ENCODE measurements at places on chromosomes 12 and 14.

GRCh38 chr12:47904713-47905709 is at the start of gene VDR:
TSS of gene VDR (minus strand) at chr12:47904994. CDS start at chr12:47879113, 25,881 bp downstream.
- peak; percentile 70 for DNase-seq

GRCh38 chr12:13277293-13277692 is 80.8 kb downstream of the EMP1 start:
- no peak for DNase-seq

- DNase-seq, result no peak
Observed at GRCh38 chr14:45467023-45467422, 214.0 kb upstream of the MIS18BP1 start.

DNA sequence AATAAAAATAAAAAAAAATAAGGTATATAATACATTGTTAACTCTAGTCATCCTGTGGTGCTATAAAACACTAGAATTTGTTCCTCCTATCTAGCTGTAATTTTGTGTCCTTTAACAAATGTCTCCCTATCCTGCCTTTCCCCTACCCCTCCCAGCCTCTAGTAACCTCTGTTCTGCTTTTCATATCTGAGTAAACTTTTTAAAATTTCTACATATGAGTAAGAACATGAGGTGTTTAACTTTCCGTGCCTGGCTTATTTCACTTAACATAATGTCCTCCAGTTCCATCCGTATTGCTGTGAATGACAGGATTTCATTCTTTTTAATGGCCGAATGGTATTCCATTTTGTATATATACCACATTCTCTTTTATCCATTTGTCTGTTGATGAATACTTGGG is 71.3 kb upstream of the GNG2 start:
- DNase-seq, result no peak

- no peak for DNase-seq
Observed at GRCh38 chr14:72075649-72076334, 143.6 kb downstream of the RGS6 start.

GRCh38 chr14:57277062-57277461 is 8.3 kb downstream of the AP5M1 start:
- no peak for DNase-seq

DNA sequence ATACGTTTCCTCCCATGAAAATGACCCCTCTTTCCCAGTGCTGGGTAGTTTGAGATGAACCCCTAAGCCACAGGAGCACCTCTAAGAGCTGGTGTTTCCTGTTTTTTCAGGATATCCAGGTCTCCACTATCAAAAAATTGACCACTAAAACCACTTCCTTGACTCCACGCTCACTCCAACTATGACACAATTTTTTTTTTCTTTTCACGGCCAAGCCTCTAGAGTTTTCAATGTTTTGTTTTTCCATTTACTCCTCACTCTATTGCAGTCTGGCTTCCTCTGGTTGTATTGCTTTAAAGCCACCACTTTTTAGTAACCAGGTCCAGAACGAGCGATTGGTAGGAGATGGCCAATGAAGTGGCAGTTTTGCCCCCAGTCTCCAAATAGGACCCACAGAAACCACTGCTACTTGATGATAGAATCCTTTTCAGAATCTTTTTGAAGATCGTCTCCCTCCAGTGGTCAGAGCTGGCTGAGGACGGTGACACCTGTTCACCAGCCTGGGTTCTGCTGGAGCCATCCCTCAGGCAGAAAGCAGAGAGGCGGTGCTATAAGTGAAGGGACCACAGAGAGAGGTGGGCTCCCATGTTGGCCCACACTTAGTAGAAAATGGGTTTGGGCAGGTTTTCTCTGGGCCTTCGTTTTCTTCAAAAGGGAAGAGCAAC is 454.4 kb downstream of the VRK1 start:
- DNase-seq, result no peak

Data from progenitor cell of endocrine pancreas (in vitro differentiated cells).